ENCODE measurements at places on chromosomes 3 and 15. TPM values are rescaled to one million over a fixed set of nuclear protein-coding genes. Genes with fewer than 3 reads are reported as not detected.

ACAN gene
- total RNA-seq = not detected

RAD51 gene
- total RNA-seq = 17.9 TPM

DNA sequence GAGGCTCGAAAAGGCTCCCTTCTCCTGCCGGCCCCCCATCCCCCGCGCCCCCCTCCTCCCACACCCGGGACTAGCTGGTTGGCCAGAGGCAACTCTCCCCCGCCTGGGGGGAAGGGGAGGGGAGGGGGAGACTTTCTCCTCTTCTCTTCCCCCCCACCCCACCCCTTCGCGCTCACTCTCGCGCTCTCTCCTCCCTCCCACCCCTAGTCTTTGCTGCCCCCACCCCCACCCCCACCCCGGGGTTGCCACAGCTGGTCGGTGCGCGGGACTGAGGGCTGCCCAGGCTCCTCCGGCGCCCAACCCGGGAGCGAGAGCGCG is 710 bp downstream of the MECOM start:
- peak; percentile 77 for DNase-seq

DNA sequence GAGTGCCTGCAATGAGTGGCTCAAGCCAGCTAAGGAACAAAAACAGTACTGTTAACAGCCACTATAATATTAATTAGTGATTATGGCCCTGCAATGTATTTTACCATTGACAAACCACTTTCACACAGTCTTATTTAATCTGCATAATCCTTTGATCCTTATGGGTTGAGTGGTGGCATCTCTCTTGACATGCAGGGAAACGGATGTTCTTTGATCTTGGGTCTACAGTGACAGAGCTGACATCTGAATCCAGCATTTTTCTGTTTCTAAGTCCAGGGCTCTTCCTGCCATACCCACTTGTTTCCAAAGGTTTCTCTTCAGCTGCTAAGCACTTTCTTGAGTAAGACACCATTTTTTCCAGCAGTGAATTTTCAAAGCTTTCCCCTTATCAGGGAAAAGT is 277.7 kb upstream of the ROPN1 start:
- no peak for DNase-seq

GRCh38 chr3:153903430-153903829 is 217.8 kb upstream of the ARHGEF26 start:
- no peak for DNase-seq

GRCh38 chr3:3646934-3647333 is 152.3 kb upstream of the LRRN1 start:
- DNase-seq = no peak

ACP3 gene
- total RNA-seq = not detected

GRCh38 chr15:65421360-65422215 is 1.2 kb downstream of the IGDCC4 start:
- DNase-seq = peak; percentile 63

LRRC2 gene
- total RNA-seq = 0.40 TPM

DNA sequence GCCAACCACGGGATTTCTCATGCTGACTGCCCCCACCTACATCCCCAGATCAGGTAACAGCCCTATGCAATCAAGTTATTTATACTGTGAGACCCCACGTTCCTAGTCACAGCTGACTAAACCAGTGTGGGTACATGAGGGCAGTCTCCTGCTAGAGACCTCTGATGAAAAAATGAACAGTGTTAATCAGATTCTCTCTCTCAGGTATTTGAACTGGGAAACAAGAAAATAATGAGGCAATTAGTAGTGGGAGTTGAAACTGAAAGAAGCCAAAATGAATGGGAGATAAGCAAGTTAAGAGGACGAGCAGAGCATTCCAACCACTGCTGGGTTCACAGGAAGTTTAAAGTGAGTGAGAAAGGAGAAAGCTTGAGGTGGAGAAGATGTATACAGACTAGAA is 98.5 kb upstream of the MYO5C start:
- DNase-seq = no peak

Measured in Daoy (cell line).